IPS DF 6.9 (cell line): ENCODE measurements at places on chromosomes 7 and 10.
A peak's percentile ranks its signal among the peaks of the same experiment; 100 is the strongest.

GRCh38 chr10:70417568-70417967 lies 13.6 kb downstream of the EIF4EBP2 start:
- no peak for DNase-seq

GRCh38 chr10:131116216-131116990 lies 195.1 kb downstream of the TCERG1L start:
- DNase-seq: no peak

GRCh38 chr10:104622598-104623209 lies 18.4 kb upstream of the SORCS3 start:
- no peak for DNase-seq

DNA sequence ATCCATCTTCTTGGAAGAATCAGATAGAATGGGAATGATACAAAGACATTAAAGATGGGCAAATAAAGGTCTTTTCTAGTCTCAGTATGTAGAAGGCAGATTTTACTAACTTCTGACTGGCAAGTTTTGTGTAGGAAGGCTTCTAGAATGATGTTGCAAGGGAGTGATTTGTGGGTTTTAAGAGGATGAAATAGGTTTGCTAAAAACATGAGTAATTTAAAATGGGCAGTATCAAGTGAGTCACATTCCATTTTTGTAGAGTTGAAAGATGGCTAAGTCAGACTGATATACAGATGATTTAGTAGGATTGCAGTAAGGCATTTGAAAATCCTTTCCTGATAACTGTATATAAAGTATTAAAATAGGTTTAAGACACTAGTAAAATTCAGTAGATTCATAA lies 777.4 kb downstream of the SORCS1 start:
- no peak for DNase-seq

DNA sequence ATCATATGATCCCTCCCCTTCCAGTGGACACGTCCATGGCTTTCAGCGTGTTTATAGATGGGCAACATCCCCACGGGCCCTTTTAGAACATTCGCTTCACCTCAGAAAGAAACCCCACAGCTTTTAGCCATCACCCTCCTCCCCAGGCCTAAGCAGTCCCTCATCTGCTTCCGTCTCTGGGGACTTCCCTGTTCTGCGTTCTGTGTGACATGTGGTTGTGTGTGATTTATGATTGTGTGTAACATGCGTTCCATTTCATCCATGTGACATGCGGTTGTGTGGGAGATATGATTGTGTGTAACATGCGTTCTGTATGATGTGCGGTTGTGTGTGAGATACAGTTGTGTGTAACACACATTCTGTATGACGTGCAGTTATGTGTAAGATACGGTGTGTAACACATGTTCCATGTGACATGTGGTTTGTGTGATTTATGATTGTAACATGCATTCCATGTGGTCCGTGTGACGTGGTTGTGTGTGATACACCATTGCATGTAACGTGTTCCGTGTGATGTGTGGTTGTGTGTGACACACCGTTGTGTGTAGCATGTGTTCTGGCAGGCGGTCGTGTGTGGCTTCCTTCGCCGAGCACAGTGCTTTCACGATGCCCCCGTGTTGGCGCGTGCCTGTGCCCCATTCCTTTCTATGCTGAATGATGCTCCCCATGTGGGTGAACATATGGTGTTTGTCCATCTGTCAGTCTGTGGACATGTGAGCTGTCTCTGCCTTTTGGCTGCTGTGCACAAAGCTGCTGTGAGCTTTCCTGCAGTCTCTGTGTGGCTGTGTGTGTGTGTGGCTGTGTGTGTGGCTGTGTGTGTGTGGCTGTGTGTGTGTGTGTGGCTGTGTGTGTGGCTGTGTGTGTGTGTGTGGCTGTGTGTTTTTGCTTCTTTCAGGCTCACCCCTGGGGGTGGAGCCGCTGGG lies 26.2 kb downstream of the PWWP2B start:
- DNase-seq: no peak

GRCh38 chr10:101097881-101098280 lies 33.2 kb upstream of the TLX1 start:
- no peak for DNase-seq

DNA sequence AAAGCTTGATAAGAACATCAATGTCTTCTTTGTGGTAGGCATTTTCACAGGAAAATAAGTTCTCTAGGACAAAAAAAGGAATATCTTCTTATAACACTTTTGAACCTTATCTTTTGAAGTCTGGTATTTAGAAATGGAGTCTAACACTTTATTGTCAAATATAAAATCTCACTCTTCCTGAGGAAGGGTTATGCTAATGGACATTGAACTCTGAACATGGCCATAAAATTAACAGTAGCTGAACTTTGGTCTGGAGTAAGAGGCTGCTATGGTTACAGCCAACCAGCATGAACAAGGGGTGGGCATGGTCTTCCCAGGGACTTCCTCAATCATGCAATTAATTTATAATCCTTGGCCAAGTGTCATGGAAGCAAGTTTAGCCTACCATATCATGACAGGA lies at the start of gene CLRN3:
TSS of gene CLRN3 (minus strand) at position 199 of the 400 bp plus-strand sequence. CDS start at position 42, 157 bp downstream.
- no peak for DNase-seq

DNA sequence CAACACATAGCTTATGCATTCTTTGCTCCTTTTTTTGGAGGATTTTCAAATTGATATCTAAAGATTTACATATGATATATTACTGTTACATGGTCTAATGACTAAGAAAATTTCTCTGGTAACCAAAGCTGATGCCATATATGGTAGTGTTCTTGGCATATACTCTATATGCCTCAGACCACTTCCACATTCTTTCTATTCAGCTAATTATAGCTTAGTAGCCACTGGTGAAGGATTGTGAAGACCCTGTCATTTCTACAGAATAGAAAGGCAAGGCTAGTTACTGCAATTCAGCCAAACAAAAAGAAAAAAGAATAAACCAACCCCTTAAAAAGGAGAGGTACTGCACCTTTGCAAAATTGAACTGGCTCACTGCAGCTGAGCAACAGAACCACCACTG lies 3.7 kb downstream of the PURB start:
- no peak for DNase-seq

DNA sequence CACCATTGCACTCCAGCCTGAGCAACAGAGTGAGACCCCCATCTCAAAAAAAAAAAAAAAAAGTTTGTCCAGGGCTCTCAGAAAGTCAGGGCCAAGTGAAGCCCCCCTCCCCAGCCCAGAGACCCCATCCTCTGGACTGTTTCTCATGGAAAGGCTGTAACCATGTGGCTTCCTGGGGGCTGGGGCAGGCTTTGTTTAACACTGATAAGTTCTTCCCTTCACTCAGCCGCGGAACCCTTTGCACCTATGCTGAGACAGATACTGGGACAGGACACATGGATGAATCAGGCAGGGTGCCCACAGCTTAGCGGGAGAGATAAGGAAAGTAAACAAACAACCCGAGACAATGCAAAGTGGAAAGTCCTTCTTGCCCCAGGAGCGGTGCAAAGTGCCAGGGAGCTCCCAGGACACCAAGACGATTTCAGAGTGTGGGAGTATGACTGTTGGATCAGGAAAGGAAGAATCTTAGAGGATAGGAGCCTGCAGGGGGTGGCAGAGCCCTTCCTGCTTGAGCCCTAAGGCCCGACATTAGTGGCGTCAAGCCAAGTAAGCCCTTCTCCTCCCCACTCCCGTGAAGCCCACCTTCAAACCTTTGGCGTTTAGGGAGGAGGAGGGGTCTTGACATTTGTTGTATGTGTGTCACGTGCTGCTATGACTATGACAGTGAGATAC lies 11.6 kb downstream of the MLXIPL start:
- no peak for DNase-seq

DNA sequence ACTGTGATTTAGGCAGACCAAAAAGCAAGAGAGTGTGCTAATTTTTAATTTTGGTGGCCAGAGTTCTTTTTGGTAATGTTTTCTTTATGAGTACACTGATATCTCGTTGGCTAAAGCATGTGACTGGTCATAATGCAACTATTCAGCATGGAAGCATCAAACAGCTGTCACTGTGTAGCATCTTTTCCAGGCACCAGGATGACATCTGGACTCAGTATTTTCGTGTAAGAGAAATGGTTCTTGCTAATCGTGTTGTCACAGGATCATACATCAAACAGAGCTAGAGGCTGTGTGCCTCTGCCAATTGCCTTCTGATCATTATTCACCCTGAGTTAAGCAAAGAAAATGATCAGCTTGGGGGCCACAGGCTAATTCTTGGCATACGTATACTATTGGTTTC lies 118.9 kb downstream of the SND1 start:
- no peak for DNase-seq

DNA sequence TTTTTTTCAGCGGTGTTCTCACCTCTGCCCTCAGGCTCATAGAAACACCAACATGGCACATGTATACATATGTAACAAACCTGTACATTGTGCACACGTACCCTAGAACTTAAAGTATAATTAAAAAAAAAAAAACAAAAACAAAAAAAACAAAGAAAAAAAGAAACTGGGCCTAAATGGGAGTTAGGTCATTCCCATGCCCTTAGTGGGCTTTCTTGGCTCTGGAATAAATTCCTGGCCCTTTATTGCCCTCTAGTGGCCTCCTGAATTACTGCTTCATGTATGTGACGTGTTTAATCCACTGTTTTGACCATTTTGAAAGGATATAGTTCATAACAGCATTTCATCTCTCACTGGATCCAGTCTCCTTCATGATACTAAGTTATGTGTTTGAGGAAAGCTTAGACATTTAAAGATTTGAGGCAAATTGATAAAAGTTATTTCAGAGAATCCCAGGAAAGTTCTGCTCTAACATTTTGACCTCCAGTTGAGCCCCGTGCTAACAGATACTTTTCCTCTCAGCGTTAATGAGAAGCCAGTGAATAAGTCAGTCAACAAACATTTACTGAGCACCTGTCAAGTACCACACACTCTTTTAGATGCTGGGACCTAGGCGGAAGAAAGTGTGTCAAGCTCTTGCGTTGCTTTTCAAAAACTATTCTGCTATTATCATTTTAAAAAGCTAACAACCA lies 54.7 kb upstream of the SYPL1 start:
- DNase-seq: peak; percentile 47

GRCh38 chr10:85978566-85979358 lies 387.8 kb downstream of the GRID1 start:
- no peak for DNase-seq

DNA sequence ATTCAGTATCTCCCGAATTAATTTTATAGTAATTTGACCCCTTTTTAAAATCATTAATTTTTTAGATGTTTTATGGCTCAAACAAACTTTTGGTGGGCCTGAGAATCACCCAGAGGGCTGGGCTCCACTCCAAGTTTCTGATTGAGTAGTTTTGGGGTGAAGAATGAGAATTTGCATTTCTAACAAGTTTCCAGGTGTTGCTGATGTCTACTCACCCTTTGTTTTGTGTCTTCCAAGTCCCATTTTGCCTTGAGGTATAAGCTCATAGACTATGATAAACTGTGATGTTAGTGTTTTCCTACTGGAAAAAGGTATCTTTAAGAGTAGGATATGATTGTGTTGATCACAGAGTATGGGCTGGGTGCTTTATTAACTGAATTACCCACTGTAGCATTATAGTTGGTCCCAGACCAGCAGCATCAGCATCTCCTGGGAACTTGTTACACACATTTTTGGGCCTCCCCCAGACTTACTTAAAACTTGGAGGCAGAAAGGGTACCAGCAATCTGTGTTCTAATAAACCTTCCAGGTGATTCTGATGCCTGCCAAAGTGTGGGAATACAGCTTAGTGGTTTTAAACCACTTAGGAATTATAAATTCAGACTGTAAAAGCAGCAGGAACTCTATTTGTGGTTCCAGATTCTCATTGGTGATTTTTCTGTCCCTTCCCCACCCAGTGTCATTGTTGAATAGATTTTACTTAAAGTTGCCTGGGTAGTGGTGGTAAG lies 19.1 kb downstream of the ZNRF2 start:
- no peak for DNase-seq

- DNase-seq: no peak
Measured at GRCh38 chr7:64638822-64639221, 27.1 kb upstream of the ZNF107 start.

DNA sequence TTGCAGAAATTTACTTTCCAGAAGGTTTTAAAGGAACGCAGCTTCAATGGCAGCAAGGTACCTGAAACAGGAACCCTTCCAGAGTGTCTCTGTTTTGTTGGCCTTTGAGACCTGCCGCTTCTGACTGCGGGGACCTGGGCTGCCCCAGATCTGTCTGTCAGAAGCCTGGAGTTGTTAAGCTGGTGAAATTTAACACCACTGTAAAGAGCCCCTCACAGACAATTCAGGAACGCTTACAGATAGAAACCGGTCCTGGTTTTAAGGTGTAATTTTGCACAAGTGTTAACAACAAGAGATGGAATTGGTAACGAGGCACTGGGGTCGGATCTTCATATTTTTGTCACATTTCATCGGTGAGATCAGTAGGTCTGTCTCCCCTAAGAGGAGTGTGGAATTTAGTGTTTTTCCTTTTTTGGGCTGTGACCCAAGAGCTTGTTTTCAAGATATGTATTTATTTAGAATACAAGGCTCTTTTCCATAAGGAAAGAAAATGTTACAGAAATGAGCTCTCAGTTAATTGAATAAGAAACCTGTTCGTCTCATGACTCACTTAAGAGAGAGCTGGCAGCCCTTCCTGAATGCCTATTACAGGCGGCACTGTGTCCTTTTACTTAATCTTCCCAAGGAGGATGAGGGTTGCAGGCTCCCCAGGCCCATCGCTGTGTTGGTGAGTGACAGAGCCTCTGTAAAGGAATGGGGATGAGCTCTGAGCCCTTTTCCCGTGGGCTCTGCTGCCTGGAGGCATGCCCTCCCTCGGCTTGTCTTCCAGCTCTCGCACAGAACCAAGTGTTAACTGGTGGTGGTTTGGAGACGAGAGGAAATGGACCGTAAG lies 168.7 kb downstream of the CUX1 start:
- DNase-seq: no peak

GRCh38 chr7:35805876-35806275 lies 5.0 kb downstream of the SEPTIN7 start:
- no peak for DNase-seq

- no peak for DNase-seq
Measured at GRCh38 chr7:49669692-49670260, 103.7 kb upstream of the VWC2 start.

- DNase-seq: no peak
Measured at GRCh38 chr10:98675902-98676301, 229.2 kb upstream of the HPS1 start.

GRCh38 chr7:101516851-101517250 lies 112.2 kb downstream of the MYL10 start:
- DNase-seq: no peak

DNA sequence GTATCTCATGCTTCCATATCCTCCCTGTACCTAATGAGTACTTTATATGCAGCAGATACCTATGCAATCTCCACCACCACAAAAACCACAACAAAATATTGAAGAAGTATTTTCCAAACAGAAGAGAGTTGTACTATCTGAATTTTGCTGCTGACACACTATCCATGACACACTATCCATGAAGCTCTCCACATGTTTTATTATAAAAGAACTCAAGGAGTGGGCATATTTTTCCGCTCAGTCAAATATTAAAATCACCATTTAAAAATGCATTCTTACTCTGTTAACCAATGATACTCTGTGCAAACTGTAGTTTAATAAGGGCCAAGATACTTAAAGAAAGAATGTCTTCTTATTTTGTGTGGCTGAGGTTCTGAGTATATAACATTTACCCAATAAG lies 2.8 kb downstream of the BET1 start:
- DNase-seq: no peak
